ENCODE measurements at places on chromosomes 3 and 15.
A peak's percentile ranks its signal among the peaks of the same experiment; 100 is the strongest.

GRCh38 chr3:45145681-45146614, at the start of gene CDCP1:
TSS of gene CDCP1 (minus strand) at chr3:45146378. CDS start at chr3:45146287, 91 bp downstream.
- DNase-seq, result peak; percentile 76

- DNase-seq, result no peak
Observed at GRCh38 chr3:81789691-81790090, 28.2 kb upstream of the GBE1 start.

DNA sequence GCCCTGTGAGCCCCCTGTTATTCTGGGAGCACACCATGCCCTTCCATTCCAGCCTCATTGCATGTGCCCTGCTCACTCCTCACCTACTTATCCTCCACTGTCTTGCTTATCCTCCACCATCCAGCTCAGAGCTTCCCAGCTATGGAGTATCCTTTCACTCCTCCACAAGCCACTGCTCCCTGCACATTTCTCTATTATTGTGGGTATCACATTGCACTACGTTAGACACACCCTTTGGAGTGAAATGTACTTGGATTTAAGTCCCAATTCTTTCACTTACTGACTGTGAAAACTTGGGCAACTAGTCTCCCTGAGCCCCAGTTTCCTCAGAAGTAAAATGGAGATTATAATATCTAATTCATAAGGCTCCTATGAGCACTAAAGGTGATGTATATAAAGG, 4.3 kb downstream of the MASP1 start:
- DNase-seq, result no peak

GRCh38 chr3:126186271-126186670, 5.9 kb upstream of the ALDH1L1 start:
- DNase-seq, result no peak

DNA sequence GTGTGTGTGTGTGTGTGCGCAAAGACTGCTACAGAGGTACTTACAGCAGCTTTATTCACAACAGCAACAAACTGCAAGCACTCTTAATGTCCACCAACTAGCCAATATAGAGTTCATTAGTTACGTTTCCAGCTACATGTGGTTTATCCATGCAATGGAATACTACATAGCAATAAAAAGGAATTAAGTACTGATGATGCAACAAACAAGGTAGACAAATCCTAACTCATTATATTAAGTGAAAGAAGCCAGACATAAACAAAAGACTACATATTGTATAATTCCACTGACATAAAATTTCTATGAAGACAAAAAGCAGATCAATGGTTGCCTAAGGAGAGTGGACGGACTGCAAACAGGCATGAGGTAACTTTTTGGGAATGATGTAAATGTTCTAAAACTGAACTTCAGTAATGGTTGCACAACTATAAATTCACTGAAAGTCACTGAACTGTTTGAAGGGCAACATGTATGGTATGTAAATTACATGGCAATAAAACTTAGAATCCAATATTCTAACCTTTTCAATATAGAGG, 433.7 kb downstream of the SHQ1 start:
- DNase-seq, result no peak

- DNase-seq, result no peak
Observed at GRCh38 chr15:67156834-67157233, 91.4 kb downstream of the SMAD3 start.

GRCh38 chr3:72449551-72449950, 398.7 kb downstream of the SHQ1 start:
- DNase-seq, result no peak

- no peak for DNase-seq
Observed at GRCh38 chr3:43076857-43077256, 29.0 kb downstream of the POMGNT2 start.

- peak; percentile 2 for DNase-seq
Observed at GRCh38 chr3:148816981-148817525, 10.6 kb upstream of the CPB1 start.

DNA sequence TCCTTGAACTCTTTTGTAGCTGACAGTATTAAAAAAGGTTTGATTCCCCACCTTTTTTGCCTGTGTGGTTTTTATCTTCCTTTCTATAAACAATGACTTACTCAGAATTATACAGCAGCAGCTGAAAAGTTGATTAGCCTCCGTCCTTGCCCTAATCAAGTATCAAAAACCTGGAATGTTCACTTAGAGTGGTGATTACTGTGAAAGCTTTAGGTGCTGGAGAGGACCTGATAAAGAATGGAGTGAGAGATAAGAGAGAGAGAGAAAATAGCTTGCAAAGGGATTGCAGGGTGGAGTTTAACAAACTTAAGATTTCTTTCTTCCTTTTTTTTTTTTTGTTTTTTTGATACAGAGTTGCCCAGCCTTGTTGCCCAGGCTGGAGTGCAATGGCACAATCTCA, 6.7 kb downstream of the CGNL1 start:
- no peak for DNase-seq

DNA sequence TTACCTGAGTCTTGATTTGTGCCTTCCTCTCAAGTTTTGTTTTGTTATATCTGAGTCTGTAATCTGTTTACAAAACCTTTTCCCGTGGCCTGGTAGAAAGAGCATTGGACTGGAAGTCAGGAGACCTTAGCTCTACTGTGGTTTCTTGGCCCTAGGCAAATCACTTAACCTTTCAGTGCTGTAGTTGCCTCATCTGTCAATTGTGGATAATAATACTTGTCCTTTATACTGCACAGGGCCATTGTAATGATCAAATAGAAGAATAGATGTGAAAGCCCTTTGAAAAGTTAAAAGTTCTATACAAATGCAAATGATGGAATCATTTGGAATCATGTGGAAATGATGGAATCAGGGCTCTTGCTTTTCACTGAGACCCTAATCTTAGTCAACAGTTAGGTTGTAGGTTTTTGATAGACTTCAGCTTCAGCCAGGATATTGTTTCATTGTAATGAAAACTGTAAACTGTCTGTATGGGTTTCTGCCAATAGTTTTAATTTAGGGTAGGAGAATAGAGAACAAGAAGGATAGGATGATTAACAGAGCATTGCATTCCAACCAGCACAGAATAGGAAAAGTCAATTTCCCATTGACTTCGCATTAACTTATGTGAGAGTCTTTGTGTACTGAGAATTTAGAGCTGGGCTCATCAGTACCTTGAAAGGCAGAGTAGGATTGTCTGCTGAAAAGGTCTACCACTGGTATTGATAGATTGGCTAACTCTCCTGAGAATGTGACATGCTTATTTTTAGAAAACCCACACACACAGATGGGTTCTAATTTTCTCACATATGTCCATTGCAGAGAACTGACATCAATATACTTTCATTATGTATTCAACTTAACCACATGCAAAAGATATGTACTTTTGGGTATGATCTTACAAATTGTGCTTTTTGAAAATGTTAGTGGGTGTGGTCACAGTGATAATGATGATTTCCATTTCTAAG, 21.8 kb downstream of the MAP2K5 start:
- no peak for DNase-seq

- no peak for DNase-seq
Observed at GRCh38 chr3:194262925-194263305, 88.2 kb downstream of the CPN2 start.

DNA sequence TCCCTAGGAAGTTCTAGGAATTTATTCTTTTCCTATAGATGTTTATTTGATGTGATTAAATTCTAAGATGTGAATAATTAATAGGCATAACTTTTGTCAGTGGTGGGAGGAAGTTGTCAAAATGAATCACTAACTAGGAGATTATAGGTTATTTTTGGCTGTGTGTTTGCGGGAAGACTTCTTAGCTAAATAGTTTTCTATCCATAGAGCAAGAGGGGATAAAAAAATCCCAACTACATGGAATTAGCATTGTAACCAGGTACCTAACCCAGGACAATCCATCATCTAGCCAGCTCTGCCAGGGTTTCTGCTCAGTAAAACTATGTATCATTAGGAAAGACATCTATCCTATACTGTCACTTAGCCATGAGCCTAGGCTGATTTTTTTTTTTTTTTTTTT, 23.9 kb downstream of the SLC30A4 start:
- no peak for DNase-seq

DNA sequence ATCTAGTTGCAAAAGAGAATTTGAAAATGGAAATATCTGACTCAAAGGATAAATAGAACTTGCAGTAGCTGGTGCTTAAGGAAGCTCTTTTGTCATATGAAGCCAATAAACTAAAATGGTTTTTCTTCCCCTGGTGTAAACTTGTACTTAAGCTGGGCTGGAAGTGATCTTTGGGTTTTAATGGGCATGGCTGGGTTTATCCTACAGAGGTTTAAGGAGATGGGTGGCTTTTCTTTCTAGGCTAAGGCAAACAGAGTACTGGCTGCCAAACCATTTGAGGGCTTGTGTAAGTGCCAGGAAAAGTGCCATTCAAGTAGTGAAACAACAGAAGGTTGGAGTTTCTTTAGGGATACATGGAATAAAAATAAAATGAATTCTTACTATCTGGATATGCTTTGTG, 12.1 kb upstream of the UTS2B start:
- no peak for DNase-seq

GRCh38 chr3:52925405-52926313, 28.3 kb upstream of the STIMATE start:
- no peak for DNase-seq

- peak; percentile 12 for DNase-seq
Observed at GRCh38 chr3:152621006-152621868, 213.7 kb upstream of the P2RY1 start.

GRCh38 chr15:41401904-41402267, 410 bp downstream of the NDUFAF1 start:
- DNase-seq, result no peak

DNA sequence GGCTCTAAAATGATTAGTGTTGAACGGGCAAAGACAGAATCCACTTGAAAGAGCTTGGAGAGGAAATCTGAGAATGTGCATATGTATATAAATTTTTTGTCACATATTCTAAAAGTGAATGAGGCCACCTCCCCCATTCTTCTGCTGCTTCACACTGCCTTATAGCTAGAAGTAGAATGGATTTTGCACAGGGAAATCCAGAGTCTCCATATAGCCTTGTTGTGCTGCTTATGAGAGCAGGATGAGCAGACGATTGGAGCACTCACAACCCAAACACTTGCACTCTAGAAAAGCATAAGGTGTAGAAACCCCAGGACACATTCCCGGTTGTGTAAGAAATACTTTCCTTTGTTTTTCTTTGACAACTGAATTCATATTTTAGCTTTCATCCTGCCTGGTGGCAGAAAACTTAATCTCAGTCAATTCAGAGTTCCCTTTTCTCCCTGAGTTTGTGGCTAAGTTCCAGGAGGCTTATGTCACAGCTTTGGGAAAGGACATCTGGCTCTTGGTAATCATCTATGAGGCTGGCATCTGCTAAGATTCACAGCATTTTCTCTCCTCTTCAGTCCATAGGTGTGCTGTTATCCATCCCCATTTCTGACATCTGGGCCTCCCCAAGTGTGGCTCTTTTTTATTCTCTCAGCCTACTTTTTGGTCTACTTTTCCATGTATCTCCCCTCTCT, 188.4 kb upstream of the PFN2 start:
- no peak for DNase-seq

DNA sequence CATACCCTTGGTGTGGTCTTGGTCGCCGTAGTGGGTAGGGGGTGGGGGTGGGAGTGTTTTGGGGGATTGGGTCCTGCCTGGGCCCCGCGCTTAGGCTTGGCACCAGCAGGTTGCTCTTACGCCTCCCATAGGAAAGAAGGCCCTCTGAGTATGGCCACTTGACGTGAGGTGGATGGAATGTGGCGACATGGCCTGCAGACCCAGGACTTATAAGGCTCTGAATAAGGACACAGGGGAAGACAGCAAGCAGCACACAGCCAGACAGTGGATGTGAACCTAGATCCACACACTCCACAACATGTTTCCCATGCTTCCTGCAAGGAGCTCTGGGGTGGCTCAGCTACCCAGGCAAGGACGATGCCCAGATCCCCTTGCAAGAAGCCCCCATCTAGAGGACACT, 12.4 kb downstream of the RBPMS2 start:
- no peak for DNase-seq

GRCh38 chr3:170360466-170360865, 3.0 kb downstream of the SKIL start:
- no peak for DNase-seq

DNA sequence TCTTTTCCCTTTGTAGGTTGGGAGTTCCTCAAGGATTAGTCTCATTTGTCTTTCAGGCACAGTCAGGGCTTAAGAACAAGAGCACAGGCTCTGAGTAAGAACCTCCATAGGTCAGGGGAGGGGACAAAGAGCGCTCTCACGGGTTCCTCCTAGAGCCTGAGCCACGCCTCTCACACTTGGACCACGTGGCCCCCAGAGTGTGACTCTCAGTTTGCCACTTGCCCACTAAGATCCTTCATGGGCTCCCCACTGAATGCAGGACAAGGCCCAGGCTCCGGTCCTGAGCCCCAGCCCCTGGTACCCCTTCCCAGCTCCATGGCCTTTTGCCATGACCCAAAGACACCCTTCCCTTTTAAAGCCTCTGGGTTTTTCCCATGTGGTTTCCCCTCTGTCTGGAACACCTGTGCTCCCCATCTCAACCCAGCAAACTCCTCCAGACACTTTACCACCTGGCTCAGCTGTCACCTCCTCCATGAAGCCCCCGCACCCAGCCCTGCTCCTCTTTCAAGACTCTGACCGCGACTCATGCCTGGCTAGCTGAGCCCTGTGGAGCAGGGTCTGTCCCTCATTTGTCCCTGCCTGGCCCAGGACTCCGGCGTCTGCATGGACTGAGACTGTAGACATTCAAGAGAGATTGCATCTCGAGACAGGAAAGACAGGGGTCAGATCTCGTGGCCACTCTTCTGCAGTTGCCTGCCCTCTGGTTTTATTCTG, 32.7 kb downstream of the IQSEC1 start:
- DNase-seq, result no peak

DNA sequence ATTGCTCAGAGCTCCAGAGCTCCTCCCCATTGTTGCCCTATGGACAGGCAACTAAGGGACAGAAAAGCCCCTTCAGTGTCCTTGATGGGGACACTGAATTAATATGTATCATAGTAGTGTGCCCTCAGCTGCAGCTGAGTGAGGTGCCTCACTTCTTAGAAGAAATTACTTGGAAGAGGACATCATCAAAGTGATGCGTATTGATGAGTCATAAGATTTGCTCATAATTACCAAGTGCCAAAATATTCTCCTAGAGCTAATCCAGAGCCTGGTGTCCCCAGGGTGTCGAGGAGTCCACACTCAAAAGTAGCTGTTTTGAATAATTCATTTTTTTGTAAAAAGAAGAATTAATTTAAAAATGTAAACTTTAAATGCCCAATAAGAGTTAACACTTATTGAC, 200.7 kb upstream of the SEMA6D start:
- no peak for DNase-seq

GRCh38 chr15:88538972-88539371, 7.5 kb downstream of the DET1 start:
- DNase-seq, result no peak
